CD4-positive, CD25-positive, alpha-beta regulatory T cell (primary cell): ENCODE measurements at places on chromosomes 13 and 19. TPM values are rescaled to one million over a fixed set of nuclear protein-coding genes. Genes with fewer than 3 reads are reported as not detected.

DNA sequence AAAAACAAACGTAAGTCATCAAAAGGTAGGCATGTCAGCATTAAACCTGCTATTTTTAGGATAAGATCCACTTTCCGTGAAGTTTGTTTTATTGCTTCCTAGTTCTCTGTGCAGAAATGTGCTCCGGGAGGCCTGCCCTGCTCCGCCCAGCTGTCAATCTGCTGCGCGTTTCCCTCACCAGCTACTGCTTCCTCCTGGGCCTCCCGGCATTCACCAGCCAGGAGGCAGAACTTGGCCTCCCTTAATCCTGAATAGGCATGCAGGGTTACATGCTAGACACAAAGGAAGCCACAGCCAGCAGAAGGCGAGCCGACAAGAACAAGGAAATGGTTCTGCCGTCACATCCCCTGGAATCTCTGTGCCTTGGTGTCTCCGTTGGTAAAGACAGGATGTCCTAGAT is 386.2 kb downstream of the IRS2 start:
- H3K27me3 ChIP-seq: no peaks in the 10 kb centered on the region
- no peaks in the 10 kb centered on the region for H3K36me3 ChIP-seq
- DNase-seq: no peak

The CPAMD8 gene
- 2.3 TPM for total RNA-seq

- no peaks in the 10 kb centered on the region for H3K27me3 ChIP-seq
- peak; percentile 50 for DNase-seq
- H3K4me1 ChIP-seq: peaks cover 13% of the 10 kb centered on the region
- no peak overlapping the region for H3K27ac ChIP-seq
Observed at GRCh38 chr19:3665681-3666544, 34.4 kb downstream of the PIP5K1C start.

DNA sequence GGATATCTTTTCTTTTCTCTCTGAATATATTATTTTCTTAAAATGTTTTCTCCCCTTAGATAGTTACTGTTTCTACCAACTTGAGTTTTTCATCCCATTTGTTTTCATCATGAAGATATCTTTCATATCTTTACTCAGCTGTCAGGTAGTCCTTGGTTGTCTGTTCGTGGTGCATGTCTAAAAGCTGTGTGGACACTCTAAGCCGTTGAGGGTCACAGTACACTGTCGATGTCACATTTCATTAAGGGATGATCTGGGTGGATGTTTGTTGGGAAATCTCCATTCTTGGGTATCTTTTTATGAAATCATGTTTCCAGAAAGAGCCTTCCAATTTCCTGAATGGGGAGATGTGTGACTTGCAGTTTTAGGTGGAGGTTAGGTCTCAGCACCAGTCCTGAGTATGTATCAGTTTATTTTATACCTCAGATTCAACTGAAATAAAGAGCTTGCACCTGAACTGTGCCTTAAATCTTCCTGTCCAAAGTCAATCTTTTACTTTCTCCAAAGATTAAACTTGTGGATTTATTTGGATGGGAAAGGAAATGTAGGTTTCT is 23.2 kb downstream of the ZMYM2 start:
- H3K4me3 ChIP-seq: no peak overlapping the region
- H3K4me1 ChIP-seq: peaks cover 17% of the 10 kb centered on the region
- H3K27me3 ChIP-seq: no peaks in the 10 kb centered on the region
- H3K27ac ChIP-seq: no peak overlapping the region

- no peak overlapping the region for H3K27ac ChIP-seq
- H3K4me3 ChIP-seq: no peak overlapping the region
- H3K36me3 ChIP-seq: no peaks in the 10 kb centered on the region
- H3K27me3 ChIP-seq: no peaks in the 10 kb centered on the region
- H3K4me1 ChIP-seq: no peaks in the 10 kb centered on the region
Observed at GRCh38 chr13:43510956-43511901, 275.5 kb downstream of the ENOX1 start.

The KLF1 gene
- not detected for total RNA-seq

The CEACAM20 gene
- not detected for total RNA-seq

- H3K36me3 ChIP-seq: no peaks in the 10 kb centered on the region
- no peak overlapping the region for H3K27ac ChIP-seq
- H3K4me3 ChIP-seq: no peak overlapping the region
- H3K4me1 ChIP-seq: peaks cover 12% of the 10 kb centered on the region
Observed at GRCh38 chr19:2952953-2953481, 8.2 kb upstream of the ZNF77 start.

GRCh38 chr19:679418-680286 is 3.5 kb downstream of the FSTL3 start:
- no peak for DNase-seq
- H3K27ac ChIP-seq: peak overlapping the region; percentile 33
- peaks cover 14% of the 10 kb centered on the region for H3K4me1 ChIP-seq
- H3K4me3 ChIP-seq: no peak overlapping the region
- no peaks in the 10 kb centered on the region for H3K27me3 ChIP-seq

The CGB5 gene
- not detected for total RNA-seq

- H3K36me3 ChIP-seq: no peaks in the 10 kb centered on the region
- H3K27me3 ChIP-seq: no peaks in the 10 kb centered on the region
- no peaks in the 10 kb centered on the region for H3K4me1 ChIP-seq
- no peak for DNase-seq
- H3K4me3 ChIP-seq: no peak overlapping the region
Observed at GRCh38 chr13:80447747-80448146, 106.8 kb upstream of the SPRY2 start.

The CILP2 gene
- 0.42 TPM for total RNA-seq

DNA sequence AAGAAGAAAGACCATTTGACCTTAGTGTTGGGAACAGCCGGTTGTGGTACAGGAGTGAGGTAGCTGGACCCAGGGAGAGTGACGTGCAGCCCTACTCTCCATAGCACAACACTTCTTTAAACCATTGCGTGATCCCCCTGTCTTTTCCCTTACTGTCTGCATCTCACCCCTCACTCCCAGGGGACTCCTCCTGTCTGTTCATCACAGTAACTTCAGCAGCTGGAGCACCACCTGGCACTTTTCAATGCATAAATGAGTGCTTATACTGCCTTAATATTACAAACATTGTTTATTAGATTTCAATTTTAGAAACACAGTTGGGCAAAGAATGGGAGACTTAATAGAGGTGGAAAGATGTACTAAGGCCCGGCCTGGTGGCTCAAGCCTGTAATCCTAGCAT is 285.5 kb downstream of the UQCRFS1 start:
- no peaks in the 10 kb centered on the region for H3K36me3 ChIP-seq

- peaks cover 92% of the 10 kb centered on the region for H3K36me3 ChIP-seq
- H3K27ac ChIP-seq: no peak overlapping the region
- peak; percentile 44 for DNase-seq
- no peaks in the 10 kb centered on the region for H3K27me3 ChIP-seq
- H3K4me1 ChIP-seq: no peaks in the 10 kb centered on the region
Observed at GRCh38 chr19:15264061-15264932, 32.0 kb upstream of the EPHX3 start.

- H3K27me3 ChIP-seq: no peaks in the 10 kb centered on the region
- H3K27ac ChIP-seq: no peak overlapping the region
- no peaks in the 10 kb centered on the region for H3K36me3 ChIP-seq
- no peak for DNase-seq
Observed at GRCh38 chr13:75612354-75612753, 23.8 kb upstream of the LMO7 start.

- H3K4me3 ChIP-seq: no peak overlapping the region
- H3K27me3 ChIP-seq: no peaks in the 10 kb centered on the region
- no peak overlapping the region for H3K27ac ChIP-seq
- peaks cover 5% of the 10 kb centered on the region for H3K4me1 ChIP-seq
- DNase-seq: peak; percentile 69
Observed at GRCh38 chr19:15584541-15585115, 30.4 kb upstream of the CYP4F8 start.

DNA sequence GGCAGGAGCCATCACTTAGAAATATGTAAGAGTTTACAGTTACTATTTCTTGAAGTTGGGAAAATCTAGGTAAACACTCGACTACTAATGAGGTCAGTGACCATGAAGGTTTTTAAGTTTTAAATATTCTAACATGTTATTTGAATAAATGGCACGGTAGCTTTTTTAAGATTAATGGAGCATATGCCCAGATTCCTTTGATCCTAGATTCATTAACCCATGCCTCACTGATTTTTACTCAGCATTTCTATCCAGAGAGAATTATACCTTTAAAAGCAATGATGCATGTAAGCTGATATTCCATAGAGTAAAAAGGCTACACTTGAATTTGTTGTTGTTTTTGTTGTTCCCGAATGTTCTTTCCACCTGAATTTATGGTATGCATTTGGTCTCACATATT is 541.4 kb downstream of the DACH1 start:
- no peak overlapping the region for H3K4me3 ChIP-seq
- no peaks in the 10 kb centered on the region for H3K4me1 ChIP-seq
- H3K27ac ChIP-seq: no peak overlapping the region

The CLEC11A gene
- 0.74 TPM for total RNA-seq

The B3GNT8 gene
- 0.67 TPM for total RNA-seq

DNA sequence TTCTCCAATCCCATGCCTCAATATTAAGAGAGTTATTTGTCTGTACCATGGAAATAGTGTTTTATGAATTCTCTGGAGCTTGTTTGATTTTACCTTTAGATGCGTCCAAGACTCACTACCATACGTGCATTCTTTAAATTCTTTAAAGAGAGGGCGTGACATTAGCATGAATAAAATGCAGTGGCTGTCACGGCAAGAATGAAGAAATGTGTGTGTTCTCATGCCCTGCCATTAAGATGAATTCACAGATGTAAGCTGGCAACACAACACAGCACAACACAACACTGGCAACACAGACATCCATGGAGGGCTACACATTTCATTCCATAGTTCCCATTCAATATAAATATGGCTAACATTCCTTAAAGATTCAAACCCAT is 213.4 kb downstream of the ENOX1 start:
- no peak overlapping the region for H3K4me3 ChIP-seq
- H3K36me3 ChIP-seq: no peaks in the 10 kb centered on the region
- H3K27ac ChIP-seq: no peak overlapping the region
- no peak for DNase-seq
- peaks cover 3% of the 10 kb centered on the region for H3K27me3 ChIP-seq

GRCh38 chr13:106818971-106819370 is 251.0 kb upstream of the ARGLU1 start:
- H3K36me3 ChIP-seq: no peaks in the 10 kb centered on the region
- H3K27me3 ChIP-seq: no peaks in the 10 kb centered on the region
- no peak for DNase-seq
- no peaks in the 10 kb centered on the region for H3K4me1 ChIP-seq

The CBLC gene
- total RNA-seq: not detected

The UBL3 gene
- total RNA-seq: 66.6 TPM

DNA sequence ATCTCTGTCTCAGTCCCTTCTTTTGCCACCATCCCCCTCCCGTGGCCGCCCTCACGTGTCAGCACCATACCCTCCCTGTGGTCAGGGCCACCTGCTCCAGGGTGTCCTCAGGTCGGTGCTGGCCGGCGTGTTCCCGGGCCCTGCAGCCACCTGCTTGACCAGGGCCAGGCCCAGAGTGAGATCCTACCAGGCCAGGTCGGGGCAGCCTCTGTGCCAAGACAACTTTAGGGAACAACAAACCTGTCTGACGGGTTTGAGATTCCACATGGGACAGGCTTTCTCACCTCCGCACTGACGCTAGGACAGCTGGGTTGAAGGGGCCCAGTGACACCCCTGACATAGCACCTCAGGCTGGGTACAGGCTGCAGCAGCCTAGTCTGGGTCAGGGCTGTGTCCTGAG is 7.5 kb upstream of the SBNO2 start:
- no peak for DNase-seq
- H3K27ac ChIP-seq: no peak overlapping the region
- no peak overlapping the region for H3K4me3 ChIP-seq
- H3K4me1 ChIP-seq: peaks cover 6% of the 10 kb centered on the region
- H3K36me3 ChIP-seq: no peaks in the 10 kb centered on the region
- H3K27me3 ChIP-seq: no peaks in the 10 kb centered on the region

DNA sequence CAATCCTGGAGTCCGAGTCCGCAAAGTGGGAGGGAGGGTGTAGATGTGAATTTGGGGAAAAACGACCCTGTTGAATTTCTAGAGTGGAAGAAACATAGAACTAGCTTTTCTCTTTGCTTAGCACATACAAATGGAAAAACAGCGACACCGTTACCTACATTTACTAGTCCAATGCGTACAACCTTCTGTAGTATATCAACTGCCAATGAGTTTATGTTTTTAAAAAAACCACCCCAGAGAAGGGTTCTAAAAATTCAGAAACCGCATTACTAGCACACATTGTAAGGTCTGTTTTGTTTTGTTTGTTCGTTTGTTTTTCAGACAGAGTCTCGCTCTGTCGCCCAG is 332 bp upstream of the SUPT20H start:
- no peak for DNase-seq
- H3K36me3 ChIP-seq: no peaks in the 10 kb centered on the region
- peaks cover 25% of the 10 kb centered on the region for H3K4me1 ChIP-seq
- peak overlapping the region; percentile 93 for H3K27ac ChIP-seq
- H3K4me3 ChIP-seq: peak overlapping the region; percentile 96

DNA sequence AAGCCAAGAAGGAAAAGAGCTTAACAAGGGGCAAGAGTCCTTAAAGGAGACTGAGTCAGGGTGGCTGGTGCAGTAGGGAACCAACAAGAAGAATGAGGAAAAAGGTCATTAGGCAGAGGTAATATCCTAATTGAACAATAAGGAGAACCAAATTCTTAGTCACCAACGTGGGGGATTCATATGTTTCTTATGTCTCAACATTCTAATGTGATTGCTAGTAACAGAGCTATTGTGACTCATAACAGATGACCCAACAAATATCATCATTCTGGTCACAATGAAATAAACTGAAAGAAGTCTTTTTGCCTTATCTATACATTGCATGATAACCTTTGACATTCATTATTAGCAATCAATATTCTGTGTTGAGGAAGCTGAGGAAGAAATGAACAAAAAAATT is 101.6 kb downstream of the RAP2A start:
- no peak overlapping the region for H3K27ac ChIP-seq
- H3K4me3 ChIP-seq: no peak overlapping the region
- no peaks in the 10 kb centered on the region for H3K27me3 ChIP-seq
- no peak for DNase-seq
- H3K4me1 ChIP-seq: no peaks in the 10 kb centered on the region
- no peaks in the 10 kb centered on the region for H3K36me3 ChIP-seq

The ADAMTS10 gene
- total RNA-seq: 17.9 TPM

DNA sequence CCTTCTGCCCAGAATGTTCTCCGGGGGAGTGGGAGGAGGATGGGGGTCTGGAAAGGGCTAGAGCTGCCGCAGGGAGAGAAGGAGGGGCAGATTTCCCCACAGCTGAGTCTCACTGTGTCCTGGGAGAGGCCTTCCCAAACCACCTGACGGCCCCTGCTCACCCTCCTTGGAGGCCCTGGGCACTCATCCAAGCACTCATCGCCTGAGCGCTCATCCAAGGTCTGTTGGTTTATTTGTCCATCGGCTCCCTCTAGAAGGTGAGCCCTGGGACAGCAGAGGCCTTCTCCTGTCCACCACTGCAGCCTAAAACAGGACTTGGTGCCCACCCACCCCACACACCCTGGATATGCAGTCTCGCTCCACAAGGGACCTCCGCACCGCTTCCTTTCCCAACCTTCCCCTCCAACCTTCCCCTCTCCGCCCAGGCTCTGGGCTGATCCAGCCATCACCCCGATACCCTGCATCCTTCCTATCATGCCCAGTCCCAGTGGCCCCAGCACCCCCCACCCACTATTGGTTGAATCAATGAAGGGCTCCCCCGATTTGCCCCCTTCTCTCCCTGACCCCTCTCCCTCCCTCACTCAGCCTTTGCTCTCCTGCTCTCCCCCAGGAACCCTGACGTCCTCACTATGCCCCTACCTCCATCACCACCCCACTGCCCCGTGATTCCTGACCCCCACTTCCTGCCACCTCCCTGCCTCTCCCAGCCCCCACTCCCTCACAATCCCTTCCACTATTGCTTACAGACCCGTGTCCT is 1.7 kb downstream of the UBXN6 start:
- H3K27me3 ChIP-seq: no peaks in the 10 kb centered on the region
- peaks cover 21% of the 10 kb centered on the region for H3K4me1 ChIP-seq
- H3K4me3 ChIP-seq: peak overlapping the region; percentile 66
- no peak for DNase-seq
- peaks cover 24% of the 10 kb centered on the region for H3K36me3 ChIP-seq

The ZNF583 gene
- total RNA-seq: 2.2 TPM
